ENCODE measurements at places on chromosomes 2 and 18. TPM values are rescaled to one million over a fixed set of nuclear protein-coding genes. Genes with fewer than 3 reads are reported as not detected.

COL5A2 gene
- 243 TPM for total RNA-seq

BARD1 gene
- total RNA-seq, result 22.0 TPM

DNA sequence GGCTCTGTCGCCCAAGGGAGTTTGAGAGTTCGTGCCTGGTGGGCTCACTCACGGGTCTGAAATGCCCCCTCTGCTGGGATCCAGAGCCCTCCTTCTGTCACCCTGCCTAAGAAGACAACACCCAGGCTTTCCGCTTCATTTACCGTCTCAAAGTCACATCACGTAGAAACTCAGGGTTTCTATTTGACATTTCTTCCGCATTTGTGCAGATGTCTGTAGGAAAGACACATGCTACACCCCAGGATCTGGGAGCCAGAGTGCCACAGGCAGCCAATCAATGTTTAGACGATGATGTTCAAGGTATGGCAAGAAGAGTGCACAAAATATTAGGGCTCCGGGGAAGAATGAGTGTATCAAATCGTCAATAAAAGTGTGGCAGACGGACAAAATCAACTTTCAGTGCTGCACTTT lies 24.4 kb upstream of the ACKR3 start:
- DNase-seq, result no peak

DNA sequence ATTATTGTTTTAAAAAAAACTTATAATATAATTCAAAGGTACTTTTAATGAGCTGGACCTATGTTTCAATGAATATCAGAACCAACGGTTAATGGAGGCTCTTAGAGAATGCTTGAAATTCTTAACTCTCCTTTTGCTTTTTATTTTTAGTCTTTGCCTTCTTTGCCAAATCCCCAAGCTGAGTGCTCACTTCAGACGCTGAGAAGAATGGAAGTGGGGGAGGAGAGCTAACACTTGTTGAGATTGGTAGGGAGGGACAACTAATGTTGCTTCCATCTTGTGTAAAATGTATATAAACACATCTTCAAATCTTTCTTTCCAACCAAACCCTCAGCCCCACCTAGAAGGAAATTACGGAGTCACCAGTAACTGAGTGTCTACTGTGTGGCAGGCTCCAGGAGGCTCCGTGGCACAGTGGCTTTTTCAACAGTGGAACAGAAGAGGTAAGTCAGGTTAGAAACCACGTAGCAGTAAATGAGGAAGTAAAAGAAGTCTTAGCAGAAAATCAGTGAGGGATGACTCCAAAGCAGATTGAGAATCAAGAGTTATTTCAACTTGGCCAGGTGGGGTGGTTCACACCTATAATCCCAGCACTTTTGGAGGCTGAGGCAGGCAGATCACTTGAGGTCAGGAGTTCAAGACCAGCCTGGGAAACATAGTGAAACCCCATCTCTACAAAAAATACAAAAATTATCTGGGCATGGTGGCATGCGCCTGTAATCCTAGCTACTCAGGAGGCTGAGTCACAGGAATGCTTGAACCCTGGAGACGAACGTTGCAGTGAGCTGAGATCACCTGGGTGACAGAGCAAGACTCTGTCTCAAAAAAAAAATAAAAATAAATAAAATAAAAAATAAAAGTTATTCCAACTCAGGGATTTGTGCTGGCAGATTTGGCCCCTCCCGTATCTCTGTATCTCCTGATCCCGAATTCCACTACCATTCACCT lies 45.0 kb upstream of the CREB1 start:
- DNase-seq, result no peak

- DNase-seq, result no peak
These were observed 372.6 kb downstream of the SLC4A3 start for GRCh38 chr2:220000080-220000479.

CCDC85A gene
- total RNA-seq, result 16.4 TPM

DNA sequence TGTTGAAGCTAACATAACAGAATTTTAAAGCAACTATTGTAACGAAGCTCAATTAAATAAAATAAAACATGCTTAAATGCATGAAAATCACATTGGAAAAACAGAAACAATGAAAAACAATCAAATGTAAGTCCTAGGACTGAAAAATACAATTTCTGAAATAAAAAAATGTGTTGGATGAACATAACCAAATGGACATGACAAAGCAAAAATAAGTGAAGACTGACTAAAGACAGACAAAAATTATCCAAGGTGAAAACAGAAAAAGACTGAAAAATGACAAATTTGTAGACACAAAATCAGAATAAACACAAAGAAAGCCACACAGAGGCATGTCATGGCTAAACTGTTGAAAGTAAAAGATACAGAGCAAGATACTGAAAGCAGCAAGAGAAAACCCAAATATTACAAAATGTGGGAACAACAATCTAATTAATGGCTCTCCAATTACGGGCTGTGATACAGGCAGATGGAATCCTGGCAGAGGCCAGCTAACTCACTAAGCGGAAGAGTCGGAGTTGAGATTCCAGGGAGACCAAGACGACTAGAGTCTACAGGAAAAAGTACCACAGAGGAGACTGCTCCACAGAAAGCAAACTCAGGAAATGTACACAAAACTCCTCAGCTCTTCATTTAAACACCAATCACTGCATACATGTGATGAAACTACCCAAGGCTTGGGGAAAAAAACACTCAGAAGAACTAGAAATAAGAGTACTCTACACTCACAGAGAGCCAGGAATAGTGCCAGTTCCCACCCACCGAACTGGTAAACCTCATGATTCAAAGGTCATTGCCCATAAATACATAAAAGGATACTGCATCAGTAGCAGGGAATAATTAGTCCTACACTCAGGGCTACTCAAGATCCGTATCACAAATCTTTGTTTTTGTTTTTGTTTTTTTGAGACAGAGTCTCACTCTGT lies 83.6 kb downstream of the ATAD2B start:
- no peak for DNase-seq

DNA sequence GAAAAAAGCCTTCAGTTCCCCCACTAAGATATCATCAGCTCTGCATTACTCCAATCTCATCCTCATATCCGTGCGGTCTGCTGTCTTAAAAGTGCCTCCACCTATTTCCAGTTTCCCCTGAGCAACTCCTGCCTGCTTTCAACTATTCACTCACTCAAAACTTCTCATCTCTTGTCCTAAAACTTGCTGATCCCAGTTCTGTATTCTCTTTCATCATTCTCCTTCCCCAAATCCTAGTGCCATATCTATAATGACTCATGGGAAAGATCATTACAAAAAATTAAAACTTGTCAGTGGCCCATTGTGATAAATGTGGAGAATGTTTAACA lies 20.0 kb downstream of the ACVR1 start:
- DNase-seq, result no peak

GPR55 gene
- total RNA-seq, result 0.28 TPM

GRCh38 chr2:217900010-217900779 lies 102.6 kb downstream of the TNS1 start:
- DNase-seq, result no peak

DNA sequence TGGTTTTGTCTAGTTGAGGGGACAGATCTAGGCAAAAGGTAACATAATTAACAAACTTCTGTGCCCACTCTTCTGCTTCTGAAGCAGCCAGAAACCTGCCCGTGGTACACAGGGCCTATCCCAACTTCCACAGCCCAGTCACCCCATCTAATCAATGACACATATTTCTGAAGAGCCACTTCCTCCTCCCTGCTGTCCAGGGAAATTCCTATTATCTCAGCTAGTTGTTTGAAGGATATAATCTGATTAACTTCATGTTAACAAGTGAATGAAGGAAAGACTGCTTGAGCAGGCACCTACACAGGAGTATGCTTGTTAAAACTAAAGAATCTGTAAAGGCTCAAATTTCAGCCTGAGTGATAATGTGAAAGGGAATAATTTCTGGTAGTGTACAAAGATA lies 61.4 kb downstream of the CCDC148 start:
- DNase-seq, result no peak
